ENCODE measurements at places on chromosomes 16 and 17. TPM values are rescaled to one million over a fixed set of nuclear protein-coding genes. Genes with fewer than 3 reads are reported as not detected.

BICDL2 gene
- 1.2 TPM for polyA plus RNA-seq

BAIAP3 gene
- 8.5 TPM for polyA plus RNA-seq

CEMP1 gene
- 10.7 TPM for polyA plus RNA-seq

CD300A gene
- 1.8 TPM for polyA plus RNA-seq

DNA sequence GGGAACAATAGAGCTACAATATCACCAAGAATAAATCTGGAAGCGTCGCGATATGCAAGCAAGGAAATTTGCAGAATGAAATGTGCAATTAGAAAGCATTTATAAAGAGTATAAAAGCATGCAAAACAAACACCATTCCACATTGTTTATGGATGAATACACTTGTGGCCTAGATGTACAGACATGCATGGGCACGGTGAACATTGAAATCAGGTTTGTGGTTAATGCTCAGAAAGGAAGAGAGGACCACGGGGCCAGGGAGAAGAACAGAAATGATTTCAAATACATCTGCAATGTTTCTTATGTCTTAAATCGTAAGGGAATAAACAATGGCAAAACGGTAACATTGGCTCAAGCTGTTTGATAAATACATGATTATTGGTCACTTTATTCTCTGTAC lies 235.9 kb downstream of the FOXL1 start:
- no peak for DNase-seq

GRCh38 chr16:28295276-28295675 lies 3.0 kb downstream of the SBK1 start:
- no peak for DNase-seq

- no peak for DNase-seq
Measured at GRCh38 chr17:42097691-42098631, at the start of gene ZNF385C. TSS of gene ZNF385C (minus strand) at chr17:42098473. CDS start at chr17:42063056, 35,417 bp downstream.

Data from right renal pelvis (tissue), 4 donors.